IPS DF 6.9 (cell line): ENCODE measurements at places on chromosomes 1 and 21.

DNA sequence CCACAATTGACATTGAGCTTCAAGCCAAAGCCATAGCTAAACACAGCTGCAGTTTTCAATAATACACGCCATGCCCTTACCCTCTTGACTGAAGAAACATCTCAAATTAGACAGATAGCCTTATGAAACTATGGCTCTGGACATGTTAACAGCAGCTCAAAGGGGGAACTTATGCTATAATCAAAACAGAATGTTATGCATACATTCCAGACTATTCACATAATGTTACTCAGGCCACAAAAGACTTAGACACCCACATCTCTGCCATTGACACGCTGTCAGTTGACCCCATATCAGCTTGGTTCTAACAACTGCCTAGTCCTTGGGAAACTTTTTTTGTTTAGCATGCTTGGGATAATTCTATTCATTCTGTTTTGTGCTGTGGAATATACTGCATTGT, 2.3 kb upstream of the NENF start:
- H3K27ac ChIP-seq = no peak overlapping the region
- peaks cover 3% of the 10 kb centered on the region; the same call in 1 of the 2 replicates for H3K4me1 ChIP-seq
- 0 out of 2 replicates have a peak, but pooled peaks cover 1% of the 10 kb centered on the region for H3K27me3 ChIP-seq
- DNase-seq = no peak
- no peaks in the 10 kb centered on the region for H3K36me3 ChIP-seq

DNA sequence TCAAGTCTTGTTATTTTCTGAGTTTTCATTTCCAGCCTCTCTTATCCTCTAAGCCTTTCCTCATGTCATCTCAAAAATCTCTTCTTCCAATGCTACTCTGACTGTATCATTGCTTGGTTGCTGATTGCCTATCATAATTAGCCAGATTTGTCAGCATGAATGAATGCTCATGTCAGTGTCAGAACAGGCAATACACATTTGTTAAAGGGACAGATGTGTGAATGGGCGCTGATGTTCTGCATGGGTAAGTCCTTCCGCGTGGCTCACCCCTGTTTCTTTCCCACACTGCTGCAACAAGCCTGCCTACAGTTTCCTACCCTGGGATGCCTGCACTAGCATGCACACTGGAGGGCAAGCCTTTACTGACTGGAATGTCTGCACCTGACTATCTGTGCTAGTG, 100.6 kb downstream of the RHOU start:
- no peak overlapping the region for H3K27ac ChIP-seq
- H3K27me3 ChIP-seq = no peaks in the 10 kb centered on the region
- DNase-seq = no peak
- no peaks in the 10 kb centered on the region for H3K36me3 ChIP-seq
- H3K4me3 ChIP-seq = no peak overlapping the region

GRCh38 chr1:115184260-115184950, 95.1 kb upstream of the TSPAN2 start:
- H3K4me1 ChIP-seq = no peaks in the 10 kb centered on the region
- DNase-seq = no peak
- H3K27me3 ChIP-seq = no peaks in the 10 kb centered on the region

GRCh38 chr1:229109320-229109761, 161.6 kb upstream of the RAB4A start:
- H3K27me3 ChIP-seq = no peaks in the 10 kb centered on the region
- H3K27ac ChIP-seq = no peak overlapping the region

- no peak overlapping the region for H3K4me3 ChIP-seq
- H3K27ac ChIP-seq = no peak overlapping the region
- DNase-seq = no peak
- peaks cover 2% of the 10 kb centered on the region; the same call in 1 of the 2 replicates for H3K4me1 ChIP-seq
Measured at GRCh38 chr21:42118901-42119300, 47.8 kb downstream of the UMODL1 start.

GRCh38 chr21:17118638-17119384, 394.0 kb upstream of the CXADR start:
- no peak overlapping the region for H3K4me3 ChIP-seq
- H3K4me1 ChIP-seq = no peaks in the 10 kb centered on the region; the same call in 1 of the 2 replicates
- no peak overlapping the region for H3K27ac ChIP-seq
- no peak for DNase-seq
- no peaks in the 10 kb centered on the region for H3K27me3 ChIP-seq

DNA sequence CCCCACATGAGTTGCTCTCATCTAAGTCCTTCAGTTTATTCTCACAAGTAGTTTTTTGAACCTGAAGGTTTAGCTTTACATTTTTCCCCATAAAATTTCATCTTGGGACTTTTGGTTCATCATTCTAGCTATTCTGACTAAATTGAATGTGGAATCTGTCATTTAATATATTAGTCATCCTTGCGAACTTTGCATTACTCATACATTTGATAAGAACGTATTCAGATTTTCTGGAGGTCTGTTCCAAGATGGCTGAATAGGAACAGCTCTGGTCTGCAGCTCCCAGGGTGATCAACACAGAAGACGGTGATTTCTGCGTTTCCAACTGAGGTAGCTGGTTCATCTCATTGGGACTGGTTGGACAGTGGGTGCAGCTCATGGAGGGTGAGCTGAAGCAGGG, 59.8 kb upstream of the CSF1 start:
- H3K4me3 ChIP-seq = no peak overlapping the region
- no peaks in the 10 kb centered on the region for H3K36me3 ChIP-seq
- no peaks in the 10 kb centered on the region for H3K27me3 ChIP-seq
- H3K27ac ChIP-seq = no peak overlapping the region
- H3K4me1 ChIP-seq = no peaks in the 10 kb centered on the region

- peaks cover 3% of the 10 kb centered on the region; the same call in 1 of the 2 replicates for H3K36me3 ChIP-seq
- no peaks in the 10 kb centered on the region for H3K27me3 ChIP-seq
- DNase-seq = no peak
- no peaks in the 10 kb centered on the region; the same call in 1 of the 2 replicates for H3K4me1 ChIP-seq
- H3K27ac ChIP-seq = no peak overlapping the region
- H3K4me3 ChIP-seq = no peak overlapping the region
Measured at GRCh38 chr1:18893120-18893519, 9.2 kb downstream of the ALDH4A1 start.

DNA sequence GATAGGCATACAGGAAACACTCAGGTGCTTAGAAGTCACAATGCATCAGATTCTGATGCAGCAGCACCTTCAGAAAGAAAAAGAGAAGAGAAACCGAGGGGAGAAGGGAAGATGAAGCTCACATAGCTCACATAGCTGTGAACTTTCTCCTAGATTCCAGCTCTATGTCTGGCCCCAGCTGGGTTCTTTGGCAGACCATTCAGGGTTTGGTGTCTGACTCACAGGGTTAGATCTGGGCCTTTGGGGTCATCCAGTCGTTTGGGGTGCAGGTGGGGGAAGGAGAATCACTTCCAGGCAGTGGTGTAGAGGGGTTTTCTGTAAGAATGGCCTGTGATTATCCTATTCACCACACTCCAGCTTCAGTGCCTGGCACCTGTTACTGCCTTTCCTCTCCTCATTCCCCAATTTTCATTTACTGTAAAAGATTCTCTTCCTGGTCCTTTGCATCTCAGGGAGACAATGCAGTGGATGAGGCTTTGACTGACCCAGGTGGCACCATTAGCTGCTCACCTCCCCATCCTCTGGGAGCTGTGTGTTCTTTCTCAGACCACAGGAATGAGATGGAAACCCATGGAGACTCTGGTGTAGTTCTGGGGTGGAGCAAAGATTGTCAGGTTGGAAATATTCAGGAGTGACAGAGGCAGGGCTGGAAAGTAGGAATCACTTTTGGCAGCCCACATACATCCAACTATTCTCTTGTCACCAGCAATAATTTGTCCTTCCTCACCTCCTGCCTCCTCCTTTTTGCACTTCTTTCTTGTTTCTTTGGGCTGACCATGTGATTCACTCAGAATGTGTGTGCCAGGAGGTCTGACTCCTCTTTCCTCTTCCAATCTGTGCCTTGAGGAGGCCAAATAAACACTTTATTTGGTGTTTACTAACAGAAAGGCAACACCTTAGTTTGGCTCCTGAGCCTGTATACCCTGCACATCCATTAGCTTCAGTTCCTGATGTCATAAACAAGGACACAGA, 103.3 kb downstream of the PAPPA2 start:
- H3K36me3 ChIP-seq = no peaks in the 10 kb centered on the region
- no peak overlapping the region for H3K27ac ChIP-seq
- DNase-seq = no peak
- no peaks in the 10 kb centered on the region for H3K27me3 ChIP-seq

- H3K36me3 ChIP-seq = no peaks in the 10 kb centered on the region
- H3K4me3 ChIP-seq = no peak overlapping the region
- DNase-seq = no peak
- H3K4me1 ChIP-seq = no peaks in the 10 kb centered on the region
- H3K27me3 ChIP-seq = no peaks in the 10 kb centered on the region
Measured at GRCh38 chr1:241738284-241739078, 86.4 kb downstream of the WDR64 start.

GRCh38 chr1:227777646-227778045, 37.8 kb upstream of the PRSS38 start:
- DNase-seq = no peak
- no peaks in the 10 kb centered on the region for H3K27me3 ChIP-seq
- no peak overlapping the region for H3K27ac ChIP-seq

DNA sequence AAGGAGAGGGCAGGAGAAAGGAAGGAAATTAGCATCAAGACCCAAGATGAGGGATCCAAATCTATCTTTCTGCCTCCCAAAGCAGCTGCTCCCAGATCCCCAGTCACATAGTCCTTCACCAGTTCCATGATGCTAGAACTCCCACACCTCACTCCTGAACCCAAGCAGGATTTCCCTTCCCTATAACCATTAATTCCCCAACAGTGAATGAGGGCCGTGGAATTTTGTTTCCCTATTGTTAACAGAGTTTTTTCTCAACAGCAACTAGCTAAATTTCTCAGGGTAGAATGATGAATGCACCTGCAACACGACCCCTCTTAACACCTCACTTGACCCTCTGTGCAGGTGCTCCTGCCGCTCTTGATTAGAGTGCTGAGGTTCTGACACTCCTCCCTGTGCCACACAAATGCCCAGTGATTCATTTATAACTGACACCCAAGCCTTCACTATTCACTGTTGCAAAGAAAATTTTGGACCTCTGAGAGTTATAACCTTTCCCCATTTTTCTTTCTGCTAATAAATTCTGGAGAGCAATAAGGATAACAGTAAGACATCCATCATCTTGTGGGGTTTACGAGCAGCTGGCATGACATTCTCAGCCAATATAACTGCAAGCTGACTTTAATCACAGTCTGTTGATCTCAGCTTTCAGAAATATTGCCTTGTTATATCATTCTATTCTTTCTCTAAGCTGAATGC, 25.4 kb upstream of the NPL start:
- no peaks in the 10 kb centered on the region for H3K36me3 ChIP-seq
- H3K4me1 ChIP-seq = no peaks in the 10 kb centered on the region
- H3K4me3 ChIP-seq = no peak overlapping the region
- H3K27me3 ChIP-seq = no peaks in the 10 kb centered on the region
